ENCODE measurements at places on chromosomes 7 and 10.

GRCh38 chr10:119250641-119251314 is 43.4 kb downstream of the GRK5 start:
- DNase-seq, result peak; percentile 87

- peak; percentile 50 for DNase-seq
Observed at GRCh38 chr10:132209130-132209529, 22.4 kb downstream of the DPYSL4 start.

DNA sequence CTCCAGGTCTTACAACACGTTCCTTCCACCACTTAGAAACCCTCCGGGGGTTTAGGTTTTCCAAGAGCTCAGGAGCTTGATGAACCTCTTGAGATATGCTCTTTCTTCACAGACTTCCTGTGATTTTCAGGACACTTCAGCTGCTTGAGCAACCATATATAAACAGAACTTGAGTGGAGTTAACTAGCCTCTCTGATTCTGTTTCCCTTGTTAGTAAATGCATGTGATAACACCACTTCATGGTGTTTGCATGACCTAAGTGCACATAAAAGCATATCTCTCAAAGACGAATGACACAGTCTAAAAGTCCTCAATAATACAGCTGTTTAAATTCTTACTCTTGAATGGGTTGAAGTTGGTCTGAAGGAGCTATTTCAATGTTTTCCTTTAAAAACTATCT is 9.9 kb downstream of the PRR15 start:
- no peak for DNase-seq

DNA sequence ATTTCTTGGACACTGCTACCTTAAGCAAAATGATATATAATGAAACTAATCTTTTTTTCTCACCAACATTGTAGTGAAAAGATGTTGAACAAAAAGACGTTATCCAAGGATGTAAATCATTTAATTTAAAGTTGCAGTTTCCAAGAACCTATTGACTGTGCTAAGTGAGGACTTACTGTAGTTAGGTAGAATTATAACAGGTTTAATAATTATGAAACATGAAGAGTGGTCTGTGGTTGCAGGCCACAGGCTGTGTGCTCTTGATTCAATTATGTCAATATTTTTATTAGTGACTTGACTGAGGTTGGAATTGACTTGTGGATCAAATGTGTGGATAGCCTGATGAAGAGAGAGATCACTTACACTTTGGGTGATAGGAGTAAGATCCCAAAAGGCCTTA is 478.1 kb downstream of the AUTS2 start:
- DNase-seq, result no peak

DNA sequence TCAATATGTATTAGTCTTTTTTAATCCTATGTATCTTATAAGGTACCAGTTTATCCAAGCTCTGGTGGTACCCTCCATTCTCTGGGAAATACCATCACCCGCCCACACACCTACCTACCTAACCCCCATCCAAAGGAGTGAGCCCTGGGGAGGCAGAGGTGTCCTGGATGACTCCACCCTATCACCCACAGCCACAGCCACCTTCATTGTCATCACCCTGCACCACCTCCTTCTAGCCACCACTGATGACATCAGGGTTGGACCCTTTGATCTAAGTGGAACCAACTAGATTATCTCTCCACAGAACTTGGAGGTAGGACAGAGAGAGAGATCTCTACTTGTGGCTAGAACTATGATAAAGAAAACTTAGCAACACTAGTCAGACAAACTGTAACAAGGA is 259.4 kb downstream of the PARD3 start:
- peak; percentile 4 for DNase-seq

- no peak for DNase-seq
Observed at GRCh38 chr10:24569330-24569796, 154.3 kb downstream of the ARHGAP21 start.

DNA sequence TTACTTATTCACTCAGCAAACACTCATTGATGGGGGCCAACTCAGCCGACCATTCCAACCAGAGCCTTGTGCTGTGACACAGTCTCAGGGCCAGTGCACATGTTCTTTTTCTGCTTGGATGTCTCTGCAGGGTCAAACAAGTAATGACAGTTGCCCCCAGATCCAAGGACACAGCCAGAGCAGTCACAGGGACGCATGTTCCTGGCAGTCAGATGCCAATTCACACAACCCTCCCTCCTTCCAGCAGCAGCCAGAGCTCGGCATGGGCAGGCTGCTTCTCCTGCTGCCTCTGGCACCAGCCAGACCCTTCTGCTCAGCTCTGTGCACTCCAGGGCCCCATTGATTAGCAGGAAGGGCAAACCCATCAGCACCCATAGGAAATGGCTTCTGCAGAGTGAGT is 20.3 kb downstream of the DRGX start:
- DNase-seq, result no peak

GRCh38 chr7:157440346-157441022 is 103.7 kb downstream of the DNAJB6 start:
- DNase-seq, result no peak

DNA sequence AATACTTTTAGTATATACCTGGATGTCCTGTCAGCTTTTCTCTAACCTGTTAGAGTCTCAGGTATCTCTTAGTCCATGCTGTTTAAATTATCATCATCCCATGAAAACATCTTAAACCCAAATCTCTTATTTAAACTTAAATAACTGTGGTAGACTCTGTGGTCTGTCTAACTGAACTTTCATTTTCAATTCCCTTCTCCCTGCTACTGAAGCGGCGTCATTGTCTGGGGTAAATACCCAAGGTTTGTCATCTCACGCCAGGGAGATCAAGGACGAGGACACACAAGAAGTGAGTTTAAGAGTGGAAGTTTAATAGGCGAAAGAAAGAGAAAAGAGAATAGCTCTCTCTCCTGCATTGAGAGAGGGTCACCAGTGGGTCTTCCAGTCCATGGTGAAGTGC is 804.4 kb upstream of the CELF2 start:
- DNase-seq, result no peak

DNA sequence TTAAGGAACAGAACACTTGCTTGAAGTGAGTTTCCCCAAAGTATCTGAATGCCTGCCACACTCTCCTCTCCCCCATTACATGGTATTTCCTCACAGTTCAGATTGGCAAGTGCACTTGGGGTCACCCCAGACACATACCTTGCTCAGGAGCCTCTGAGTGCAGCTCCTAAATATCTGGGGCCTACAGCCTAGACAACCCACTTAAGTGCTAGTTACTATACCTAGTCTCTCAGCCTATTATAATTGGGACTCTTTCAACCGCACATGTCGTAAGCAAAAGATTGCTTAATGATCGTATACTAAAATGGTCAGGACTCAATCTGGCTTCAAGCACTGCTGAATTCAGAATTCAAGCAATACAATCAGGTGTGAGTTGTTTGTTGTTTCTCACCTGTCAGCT is 19.9 kb downstream of the TMEM176B start:
- no peak for DNase-seq
